Head of caudate nucleus (tissue), 42 donors: ENCODE measurements at places on chromosomes 13 and 19.

GRCh38 chr13:106376401-106377112 lies 158.9 kb downstream of the EFNB2 start:
- peak; percentile 55 for DNase-seq

DNA sequence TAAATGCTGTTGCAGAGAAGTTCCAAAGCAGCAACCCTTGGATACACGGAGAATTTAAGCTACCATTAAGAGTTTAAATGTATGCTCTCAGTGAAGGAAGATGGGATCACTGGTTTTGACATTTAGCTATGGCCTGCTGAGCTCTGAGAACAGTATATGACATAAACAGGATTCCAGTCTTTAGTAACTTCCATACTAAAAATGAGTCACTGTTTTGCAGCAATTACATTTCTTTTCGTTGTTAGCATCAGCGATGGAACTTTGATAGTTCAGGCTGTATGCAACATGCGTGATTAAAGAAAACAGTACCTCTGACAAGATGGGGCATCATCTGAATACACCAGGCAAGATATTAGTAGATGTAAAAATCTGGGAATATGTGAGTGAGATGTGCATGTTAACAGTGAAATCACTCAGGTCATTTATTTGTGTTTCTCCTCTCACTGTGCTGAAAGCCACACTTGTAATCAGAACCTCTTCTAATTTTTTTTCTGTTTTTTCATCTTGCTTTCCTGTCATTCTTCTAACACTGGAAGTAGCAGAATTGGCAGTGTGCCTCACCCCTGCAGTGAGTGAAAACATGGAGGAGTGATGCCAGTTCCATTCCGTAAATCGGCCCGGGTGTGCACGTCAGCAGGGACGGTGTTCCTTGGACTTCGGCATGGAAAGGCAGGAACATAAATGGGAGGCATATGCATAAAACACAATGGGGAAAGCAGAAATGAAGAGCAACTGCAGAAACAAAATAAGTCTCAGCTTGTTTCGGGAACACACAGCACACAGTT lies 361.5 kb downstream of the OXGR1 start:
- DNase-seq = peak; percentile 7

- DNase-seq = no peak
These were observed 506.2 kb downstream of the GPC5 start for GRCh38 chr13:91904597-91904996.

DNA sequence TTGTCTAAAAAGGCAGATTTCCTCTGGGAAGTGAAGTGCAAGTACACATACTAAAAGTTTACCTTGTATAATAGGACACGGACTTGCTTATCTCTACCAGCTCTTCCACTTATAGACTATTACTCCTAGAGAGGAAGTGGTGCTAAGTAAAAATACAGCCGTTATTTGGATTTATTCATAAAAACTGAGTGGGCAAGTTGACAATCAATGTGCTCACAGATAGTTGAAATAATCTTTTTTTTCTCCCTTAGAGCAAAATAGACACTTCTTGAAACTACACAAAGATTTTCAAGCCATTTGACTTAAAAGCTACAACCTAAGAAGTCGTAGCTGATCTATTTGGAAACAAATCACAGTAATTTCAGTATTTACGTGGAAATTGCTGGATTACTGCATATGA lies 2584.7 kb upstream of the PCDH20 start:
- DNase-seq = no peak

DNA sequence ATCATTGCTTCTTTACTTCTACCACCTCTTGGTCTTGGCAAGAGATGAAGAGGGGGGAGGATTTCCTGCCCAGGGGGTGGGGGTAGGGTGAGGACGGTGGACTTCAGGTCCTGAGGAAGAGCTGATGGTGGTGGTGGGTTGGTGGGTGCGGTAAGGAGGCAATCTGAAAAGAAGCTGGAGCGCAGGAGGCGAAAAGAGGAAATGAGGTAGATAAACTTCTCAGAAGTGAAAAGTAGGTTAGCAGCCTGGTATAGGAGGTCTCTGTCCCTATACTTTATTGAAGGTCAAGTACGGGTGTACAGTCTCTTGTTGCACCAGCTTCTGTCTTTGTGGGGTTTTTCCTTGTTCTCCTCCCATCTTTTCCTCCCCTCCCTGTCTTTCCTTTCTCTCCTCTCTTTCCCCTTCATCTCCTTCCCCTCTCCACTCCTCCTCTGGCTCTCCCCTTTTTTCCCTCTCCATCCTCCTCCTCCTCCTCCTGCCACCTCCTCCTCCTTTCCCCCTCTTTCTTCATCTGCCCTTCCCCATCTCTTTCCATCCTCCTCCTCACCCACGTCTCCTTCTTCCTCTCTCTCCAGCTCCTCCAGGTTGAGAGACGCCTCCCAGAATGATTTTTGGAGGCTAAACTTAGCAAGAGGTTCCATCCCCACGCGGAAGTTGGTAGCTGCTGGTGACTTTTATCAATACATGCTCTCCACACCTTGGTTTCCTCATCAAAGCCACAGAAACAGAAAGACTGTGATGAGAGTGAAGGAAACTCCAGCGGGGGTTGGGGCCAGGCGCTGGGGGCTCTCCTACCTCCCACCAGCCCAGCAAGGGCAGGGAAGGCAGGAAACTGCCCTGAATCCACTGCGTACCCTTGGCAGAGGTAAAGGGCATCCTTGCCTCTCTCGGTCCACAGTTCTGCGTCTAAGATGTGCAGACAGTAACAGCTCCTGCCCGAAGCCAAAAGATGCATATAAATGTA lies 15.3 kb downstream of the TNFSF14 start:
- no peak for DNase-seq

- no peak for DNase-seq
These were observed 1525.4 kb downstream of the SLITRK1 start for GRCh38 chr13:82356667-82357410.

DNA sequence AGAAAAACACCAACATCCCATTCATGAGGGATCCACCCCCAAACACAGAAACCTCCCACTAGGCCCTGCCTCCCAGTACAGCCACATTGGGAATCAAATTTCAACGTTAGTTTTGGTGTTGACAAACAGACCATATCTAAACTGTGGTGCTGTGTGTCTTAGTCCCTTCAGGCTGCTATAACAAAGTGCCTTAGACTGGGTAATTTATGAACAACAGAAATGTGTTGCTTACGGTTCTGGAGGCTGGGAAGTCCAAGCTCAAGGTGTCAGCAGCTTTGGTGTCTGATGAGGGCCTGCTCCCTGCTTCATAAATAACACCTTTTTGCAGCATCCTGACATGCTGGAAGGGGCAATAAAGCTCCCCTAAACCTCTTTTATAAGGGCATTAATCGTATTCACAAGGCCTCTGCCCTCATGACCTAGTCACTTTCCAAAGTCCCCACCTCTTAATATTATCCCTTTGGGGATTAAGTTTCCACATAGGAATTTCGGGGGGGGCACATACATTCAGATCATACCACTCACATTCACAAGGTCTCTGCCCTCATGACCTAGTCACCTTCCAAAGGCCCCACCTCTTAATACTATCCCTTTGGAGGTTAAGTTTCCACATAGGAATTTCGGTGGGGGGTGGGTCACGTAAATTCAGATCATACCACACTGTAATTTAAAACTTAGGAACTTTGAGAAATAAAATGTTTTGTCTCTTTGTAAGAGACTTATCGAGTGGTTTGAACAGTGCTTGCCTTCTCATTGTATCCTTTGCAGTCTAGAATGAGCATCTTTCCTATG lies 27.5 kb downstream of the ZNF507 start:
- DNase-seq = no peak

- no peak for DNase-seq
These were observed 572.7 kb downstream of the FGF9 start for GRCh38 chr13:22243469-22244163.

DNA sequence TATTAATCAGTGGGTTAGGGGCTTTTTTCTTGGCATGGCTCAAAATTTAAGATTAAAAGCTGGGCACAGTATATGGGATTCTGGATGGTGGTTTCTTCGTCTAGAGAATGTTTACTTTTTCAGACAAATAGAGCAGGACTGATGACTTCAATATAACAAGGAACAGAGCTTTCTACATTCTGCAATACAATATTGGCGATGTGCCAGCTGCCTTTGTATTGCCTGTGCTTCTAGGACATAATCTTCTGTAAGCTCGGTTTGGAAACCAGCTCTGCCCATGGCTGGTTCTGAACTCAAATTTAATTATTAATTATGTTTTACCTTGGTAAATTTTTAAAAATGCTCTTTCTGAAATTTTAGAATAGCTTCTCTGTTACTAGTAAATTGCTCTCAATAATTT lies 139.1 kb upstream of the TRPC4 start:
- DNase-seq = peak; percentile 51

GRCh38 chr13:40996426-40997092 lies 22.6 kb downstream of the ELF1 start:
- no peak for DNase-seq

- DNase-seq = no peak
These were observed 9.9 kb upstream of the ZNF90 start for GRCh38 chr19:20067943-20068342.

- DNase-seq = no peak
These were observed 35.9 kb downstream of the RAB20 start for GRCh38 chr13:110525328-110526319.

- no peak for DNase-seq
These were observed 27.7 kb downstream of the WASF3 start for GRCh38 chr13:26585136-26585535.

DNA sequence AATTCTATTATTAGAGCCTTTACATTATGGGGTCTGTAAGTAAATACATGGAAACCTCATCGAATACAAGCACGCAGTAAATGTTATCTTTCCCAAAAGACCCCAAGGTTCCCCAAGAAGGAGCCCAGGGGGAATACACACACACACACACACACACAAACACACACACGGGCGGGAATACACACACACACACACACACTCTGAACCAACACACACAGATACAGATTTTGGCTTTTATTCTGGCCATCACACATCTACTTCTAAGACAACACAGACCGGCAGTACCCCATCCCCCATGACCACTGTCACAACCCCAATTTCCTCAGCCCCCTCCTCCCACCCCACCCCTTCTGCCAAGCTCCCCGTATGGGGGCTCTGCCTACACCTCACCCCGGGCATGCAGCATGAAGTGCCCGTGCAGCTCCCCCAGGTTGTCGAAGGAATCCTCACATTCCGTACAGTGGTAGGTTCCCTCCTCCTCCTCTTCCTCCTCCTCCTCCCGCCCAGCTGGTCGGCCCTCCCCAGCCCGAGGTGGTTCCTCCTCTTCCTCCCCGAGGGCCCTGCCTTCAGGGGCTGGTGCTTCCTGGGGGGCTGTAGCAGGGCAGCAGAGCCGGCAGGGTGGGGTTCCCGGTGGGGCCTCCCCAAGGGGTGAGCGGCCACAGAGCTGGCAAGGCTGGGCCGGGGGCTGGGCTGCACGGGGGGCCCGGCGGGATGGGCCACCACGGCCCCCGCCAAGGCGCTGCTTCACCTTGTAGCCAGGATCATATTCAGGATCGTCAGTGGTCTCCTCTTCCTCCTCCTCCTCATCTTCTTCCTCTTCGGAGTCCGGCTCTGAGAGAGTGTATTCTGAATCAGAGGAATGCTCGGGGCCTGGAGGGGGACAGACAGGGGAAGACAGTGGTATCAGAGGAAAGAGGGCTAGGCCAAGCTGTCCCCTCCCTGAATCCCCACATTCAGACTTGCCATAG lies 4.4 kb upstream of the SRRM5 start:
- no peak for DNase-seq

GRCh38 chr19:10842788-10843187 lies 5.4 kb upstream of the C19orf38 start:
- no peak for DNase-seq

GRCh38 chr19:3844596-3844995 lies 24.2 kb downstream of the ZFR2 start:
- no peak for DNase-seq

DNA sequence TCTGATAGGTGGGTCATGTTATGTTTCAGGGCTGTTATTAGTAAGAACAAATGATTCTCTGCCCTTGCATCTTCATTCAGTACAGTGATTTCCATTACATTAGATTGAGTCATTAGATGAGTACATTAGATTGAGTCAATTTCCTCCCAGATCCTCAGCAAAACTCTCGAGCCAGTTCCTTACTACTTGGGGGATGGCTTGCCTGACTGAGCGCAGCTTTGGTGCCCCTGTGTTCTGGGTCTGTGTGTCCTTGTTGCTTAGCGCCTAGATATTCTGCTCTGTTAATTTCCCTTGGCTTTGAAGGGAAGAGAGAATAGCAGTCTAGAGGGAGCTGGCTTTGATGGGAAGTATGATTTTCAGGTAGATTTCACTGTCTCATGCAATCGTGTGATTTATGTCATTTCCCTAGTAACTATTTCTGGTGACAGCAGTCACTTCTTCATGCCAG lies 19.1 kb upstream of the SCEL start:
- DNase-seq = no peak

- no peak for DNase-seq
These were observed 584.3 kb upstream of the SLITRK6 start for GRCh38 chr13:86383561-86383960.

GRCh38 chr13:73133531-73133930 lies 74.7 kb downstream of the KLF5 start:
- DNase-seq = no peak

DNA sequence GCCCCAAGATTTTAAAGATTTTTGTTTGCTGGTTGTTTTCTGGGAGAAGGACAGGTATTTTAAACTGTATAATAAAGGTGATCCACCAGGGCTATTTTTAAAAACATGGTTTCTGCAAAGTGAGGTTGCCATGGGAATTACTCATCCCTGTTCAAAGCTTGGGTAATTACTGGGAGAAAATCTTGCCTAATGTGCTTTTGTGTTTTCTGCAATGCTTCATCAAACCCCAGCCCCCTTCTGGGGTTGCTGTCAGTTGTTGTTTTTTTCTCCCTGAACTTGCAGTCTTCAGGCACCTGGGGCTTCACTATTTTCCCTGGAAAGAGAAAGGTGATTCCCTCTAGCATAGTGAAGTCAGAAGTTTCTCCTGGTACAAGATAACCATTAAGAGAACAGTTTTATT lies 277.2 kb downstream of the NALCN start:
- DNase-seq = no peak

GRCh38 chr19:11141937-11142527 lies 13.6 kb downstream of the SPC24 start:
- no peak for DNase-seq

DNA sequence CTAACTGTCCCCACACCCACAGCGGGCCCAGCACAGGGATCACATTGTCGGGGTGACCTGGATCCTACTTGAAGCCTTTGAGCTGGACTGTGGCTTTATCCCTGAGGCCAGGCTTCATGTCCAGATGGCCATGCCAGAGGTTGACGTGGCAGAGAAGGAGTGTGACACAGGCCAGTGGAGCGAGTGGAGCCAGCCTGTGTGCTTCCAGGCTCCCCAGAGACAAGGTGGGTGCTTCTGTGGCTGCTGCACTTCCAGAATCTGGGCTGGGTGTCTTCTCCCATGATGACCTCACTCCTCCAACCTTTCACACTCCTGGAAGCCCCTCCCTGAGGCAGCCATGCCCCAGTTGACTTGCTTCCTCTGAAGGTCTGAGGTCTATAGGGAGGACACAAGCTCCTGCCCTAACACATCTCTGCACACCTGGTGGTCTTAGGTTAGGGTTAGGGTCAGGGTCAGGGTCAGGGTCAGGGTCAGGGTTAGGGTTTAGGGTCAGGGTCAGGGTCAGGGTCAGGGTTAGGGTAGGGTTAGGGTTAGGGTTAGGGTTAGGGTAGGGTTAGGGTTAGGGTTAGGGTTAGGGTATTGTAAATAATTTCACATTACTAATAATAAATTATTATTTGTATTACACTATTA lies 13.1 kb upstream of the MZF1 start:
- DNase-seq = no peak

- no peak for DNase-seq
These were observed 106.1 kb downstream of the ZIC5 start for GRCh38 chr13:99865420-99865930.
